Muscle of arm (tissue), 14 donors: ENCODE measurements at places on chromosomes 3 and 15.

DNA sequence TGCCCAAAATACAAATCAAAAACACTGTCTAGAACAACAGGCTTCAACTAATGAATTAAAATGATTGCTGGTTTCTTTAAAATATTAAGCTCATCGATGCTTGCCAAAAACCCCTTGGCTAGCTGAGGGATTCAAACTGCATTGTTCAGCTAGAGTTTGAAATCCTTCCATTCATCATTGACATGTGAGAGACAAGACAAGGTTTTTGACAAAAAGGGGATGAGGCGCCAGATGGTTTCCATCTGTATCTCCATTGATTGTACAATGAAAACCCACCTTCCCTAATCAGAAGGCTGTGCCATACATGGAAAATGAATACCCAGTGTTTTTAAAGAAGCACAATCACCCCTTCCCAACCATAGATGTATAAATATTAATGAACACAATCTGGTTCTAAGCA, 67.8 kb downstream of the THRB start:
- no peak for DNase-seq

DNA sequence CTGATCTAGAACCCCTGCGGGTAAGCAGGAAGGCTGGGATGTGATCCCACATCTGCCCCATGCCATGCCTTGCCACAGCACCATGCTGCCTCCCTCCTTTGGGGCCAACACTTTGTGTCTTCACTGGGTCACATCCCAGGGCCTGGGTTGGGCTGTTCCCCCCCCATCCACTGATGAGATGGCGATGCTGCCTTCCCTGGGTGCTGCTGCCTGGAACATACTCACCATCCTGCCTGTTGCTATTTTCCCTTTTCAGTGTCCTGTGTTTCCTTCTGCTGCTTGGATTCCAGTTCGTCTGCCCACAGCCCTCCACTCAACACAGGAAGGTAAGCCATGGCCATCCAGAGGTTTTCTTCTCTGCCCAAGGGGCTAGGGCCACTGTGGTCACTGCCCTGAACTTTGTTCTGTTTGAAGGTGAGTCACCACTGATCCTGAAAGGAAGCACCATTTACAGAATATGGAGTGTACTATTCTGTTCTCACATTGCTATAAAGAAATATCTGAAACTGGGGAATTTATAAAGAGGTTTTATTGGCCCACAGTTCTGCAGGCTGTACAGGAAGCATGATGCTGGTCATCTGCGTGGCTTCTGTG, 39.4 kb downstream of the THSD4 start:
- no peak for DNase-seq

DNA sequence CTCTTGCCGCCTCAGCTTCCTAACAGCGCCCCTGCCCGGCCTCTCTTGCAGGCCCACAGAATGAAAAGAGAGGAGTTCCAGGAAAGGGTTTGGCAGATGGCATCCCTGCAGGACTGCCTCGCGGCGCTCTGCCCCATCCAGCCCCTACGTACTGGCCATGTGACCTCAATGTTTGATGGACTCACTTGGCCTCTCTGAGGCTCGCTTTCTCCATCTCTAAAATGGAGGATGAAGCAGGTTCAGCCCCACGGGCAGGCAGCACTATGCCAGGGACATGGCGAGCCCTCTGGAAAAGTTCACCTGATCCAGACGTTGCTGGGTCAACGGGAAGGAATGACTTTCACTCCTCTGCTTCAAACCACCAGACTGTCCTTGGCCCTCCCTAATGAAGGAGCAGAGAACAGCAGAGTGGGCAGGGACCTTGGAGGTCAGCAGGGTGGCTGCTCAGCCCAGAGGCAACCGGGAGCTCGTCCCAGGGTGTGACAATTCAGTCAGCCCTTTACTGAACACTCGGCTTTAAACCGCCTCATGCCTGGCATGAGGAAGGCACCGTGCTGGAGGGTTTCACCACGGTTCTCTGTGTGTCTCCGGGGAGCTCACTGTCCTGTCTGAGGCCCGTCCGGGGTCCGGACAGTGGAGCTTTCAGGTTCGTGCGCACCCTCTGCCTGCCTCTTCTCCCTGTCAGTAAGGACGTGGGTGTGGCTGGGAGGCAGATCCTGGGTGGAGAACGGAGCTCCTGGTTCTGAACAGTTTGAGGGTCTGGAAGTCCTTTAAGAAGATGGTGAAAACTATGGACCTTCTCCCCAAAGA, 101.3 kb downstream of the LINGO1 start:
- DNase-seq: no peak

DNA sequence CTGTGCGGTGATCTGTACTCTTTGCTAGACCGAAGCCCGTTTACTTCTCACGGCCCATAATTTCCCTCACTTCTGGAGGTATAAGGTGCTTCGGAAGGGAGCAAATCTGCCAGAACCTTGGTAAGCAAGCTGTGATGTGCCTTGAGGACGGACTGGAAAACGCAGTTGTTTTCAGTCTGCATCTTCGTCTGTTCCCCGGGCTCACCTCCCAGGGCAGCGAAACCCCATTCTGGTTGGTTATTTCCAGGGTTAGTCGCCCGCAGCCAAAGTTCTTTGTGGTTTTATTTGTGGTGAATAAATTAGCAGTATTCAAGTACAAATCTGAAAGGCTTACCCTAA, 401 bp downstream of the RAMAC start:
- no peak for DNase-seq

GRCh38 chr3:67006460-67006859, 8.4 kb downstream of the KBTBD8 start:
- DNase-seq: no peak

DNA sequence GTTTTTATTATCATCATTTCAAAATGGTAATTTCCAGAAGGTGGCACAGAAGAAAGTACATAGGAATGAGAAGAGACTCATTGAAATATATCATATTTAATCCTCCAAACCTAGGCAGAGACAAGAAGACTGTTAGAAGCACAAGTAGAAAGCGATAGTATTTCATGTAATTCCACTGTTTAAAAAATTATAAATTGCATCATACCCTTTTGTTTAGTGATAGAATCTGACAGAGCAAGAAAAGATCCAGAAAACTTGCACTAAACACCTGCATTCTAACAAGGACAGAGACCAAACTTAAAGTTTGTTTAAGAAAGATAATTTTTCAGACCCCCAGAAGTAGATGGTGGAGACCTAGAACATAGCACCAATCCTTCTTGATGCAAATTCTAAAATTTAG, 56.9 kb upstream of the CD96 start:
- DNase-seq: no peak

DNA sequence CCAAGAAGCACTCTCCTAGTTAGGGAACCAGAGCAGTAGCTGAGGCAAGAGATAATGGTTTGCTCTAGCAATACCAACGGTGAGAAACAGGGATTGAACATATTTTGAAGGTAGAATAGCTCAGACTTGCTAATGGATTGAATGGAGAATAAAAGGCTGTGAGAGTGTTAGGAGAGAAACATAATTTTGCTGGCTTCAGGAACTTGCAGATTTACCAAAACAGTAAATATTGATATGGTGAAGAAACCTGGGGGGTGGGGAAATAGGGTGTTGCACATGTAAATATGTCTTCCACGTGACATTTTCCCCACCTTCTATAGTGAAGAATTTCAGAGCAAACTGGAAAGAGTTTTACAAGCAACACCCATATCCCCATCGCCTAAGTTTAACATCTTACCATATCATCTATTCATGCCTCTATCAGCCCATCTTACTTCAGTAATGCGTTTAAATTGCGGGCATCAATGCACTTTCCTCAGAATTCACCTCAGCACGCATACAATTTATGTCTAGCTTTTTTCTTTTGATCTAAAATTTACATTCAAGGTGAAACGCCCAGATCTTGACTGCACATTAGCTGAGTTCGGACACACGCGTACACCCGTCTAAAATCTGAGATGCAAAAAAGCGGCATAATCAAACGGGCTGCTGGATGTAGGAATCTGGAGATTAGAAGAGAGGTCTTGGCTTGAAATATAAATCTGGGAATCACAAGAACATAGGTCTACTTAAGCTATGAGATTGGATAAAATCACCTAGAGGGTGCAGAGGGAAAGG, 891 bp upstream of the NR1D2 start:
- no peak for DNase-seq

- no peak for DNase-seq
Observed at GRCh38 chr3:193237030-193237429, 4.0 kb upstream of the PLAAT1 start.
